ENCODE measurements at places on chromosomes 2 and 18. TPM values are rescaled to one million over a fixed set of nuclear protein-coding genes. Genes with fewer than 3 reads are reported as not detected.

GRCh38 chr2:20182241-20182931, 42.5 kb downstream of the SDC1 start:
- no peak for DNase-seq

- no peak for DNase-seq
These were observed 1.7 kb downstream of the SLC8A1 start for GRCh38 chr2:40450066-40450795.

DNA sequence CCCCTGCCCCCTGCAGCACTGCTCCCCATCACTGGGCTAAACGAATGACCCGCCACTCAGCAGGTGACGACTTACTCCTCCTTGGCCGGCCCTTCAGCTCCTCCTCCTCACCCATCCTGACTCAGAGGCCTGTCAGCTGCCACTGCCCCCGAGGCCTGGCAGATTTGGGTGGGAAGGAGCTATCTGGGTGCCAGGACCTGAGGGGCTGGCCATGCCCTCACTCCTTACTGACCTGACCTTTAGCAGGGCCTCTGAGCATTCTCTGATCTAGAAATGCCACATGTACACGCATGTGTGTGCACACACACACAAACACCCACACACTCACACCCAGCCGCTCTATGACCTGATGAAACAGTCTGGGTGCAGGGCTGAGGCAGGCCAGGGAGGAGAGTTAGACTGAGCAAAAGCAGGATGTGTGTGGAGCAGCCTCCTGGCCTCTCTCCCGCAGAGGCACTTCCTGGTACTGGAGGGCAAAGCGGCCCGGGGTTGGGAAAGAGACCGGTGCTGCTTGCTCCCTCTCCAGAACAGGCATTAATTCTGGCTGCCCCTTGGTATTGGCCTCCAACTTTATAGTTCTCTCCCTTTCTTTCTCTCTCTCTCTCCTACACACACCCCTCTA, 68.0 kb downstream of the ZFP36L2 start:
- peak; percentile 69 for DNase-seq

- DNase-seq, result no peak
These were observed 63.7 kb upstream of the HPCAL1 start for GRCh38 chr2:10238991-10239485.

DNA sequence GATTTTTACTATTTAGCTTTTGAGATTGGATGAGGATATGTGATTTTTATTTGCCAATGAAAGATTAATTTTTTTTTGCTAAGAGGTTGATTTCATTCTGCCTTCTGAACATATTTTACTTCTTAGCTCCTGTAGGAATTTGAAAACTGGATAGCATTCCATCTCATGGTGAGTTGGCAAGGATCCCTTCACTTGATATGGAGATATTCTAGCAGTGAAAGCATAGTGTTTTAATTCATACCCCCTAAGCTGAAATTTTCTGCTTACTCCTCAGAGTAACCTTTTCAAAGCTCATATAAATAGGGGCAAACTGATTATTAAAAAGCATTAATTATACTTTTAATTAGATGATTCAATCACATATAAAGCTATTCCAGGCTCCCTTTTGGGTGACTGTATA, 61.0 kb upstream of the KCNJ3 start:
- no peak for DNase-seq

DNA sequence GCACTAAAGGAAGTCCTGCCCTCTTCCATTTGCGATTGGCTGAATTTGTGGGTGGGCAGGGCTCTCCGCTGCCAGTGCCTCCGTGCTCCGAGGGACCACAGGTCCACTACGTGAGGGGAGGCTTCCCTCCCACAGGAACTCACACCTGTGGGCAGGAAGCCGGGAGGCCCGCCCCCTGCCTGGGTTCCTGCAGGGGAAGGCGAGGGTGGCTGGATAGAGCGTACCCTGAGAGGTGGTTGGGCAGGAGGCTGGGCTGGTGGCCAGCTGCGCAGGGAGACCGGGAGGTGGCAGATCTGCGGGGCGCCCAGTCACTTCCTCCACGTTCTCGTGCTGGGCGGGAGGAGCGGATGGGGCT, 47.0 kb upstream of the PTH2R start:
- no peak for DNase-seq

GRCh38 chr2:237045449-237045848, 40.2 kb upstream of the COPS8 start:
- DNase-seq, result no peak

GRCh38 chr2:62313449-62314227, 117.7 kb downstream of the B3GNT2 start:
- DNase-seq, result peak; percentile 76

DNA sequence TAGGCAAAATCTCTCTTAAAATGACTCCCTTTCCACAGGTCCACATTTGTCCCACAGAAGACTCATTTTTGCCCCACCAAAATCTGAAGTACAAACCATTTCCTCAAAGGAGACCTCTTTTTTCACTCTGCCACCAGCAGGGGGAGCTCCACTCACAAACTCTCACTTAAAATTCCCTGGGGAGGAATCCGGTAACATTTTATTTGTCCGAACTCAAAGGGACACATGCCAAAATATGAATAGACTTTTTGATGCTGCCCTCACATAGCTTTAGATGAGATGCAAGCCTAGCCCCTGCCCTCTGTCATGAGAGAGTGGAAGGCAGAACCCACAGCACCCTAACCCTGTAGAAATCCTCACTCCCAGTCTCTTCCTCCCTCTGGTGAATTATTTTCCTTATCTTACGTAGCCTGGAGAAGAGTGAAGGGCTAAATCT, 57.1 kb downstream of the RMDN2 start:
- DNase-seq, result peak; percentile 49

DNA sequence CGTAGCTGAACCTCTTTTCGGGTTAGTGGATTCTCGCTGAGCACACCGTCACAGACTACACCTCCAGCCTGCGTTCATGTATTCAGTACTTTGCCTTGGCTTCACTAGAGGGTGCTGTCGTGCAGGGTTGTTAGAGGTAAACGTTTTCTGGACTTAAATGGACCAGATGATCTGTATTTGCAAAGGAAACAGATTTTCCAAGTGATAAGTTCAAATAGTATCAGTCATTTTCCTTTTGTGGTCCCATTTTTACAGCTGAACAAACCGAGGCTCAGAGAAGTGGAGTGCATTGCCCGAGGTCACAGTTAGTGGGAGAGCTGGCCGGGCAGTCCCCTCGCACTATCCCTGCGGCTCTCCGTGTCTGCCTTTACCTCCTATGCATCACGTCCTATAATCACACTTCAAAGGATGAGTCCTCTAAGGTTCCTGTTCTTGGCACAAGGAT, 125.9 kb downstream of the MAP4K4 start:
- DNase-seq, result peak; percentile 45

- no peak for DNase-seq
These were observed 18.3 kb upstream of the CNOT11 start for GRCh38 chr2:101234169-101234938.

- DNase-seq, result no peak
These were observed 6.6 kb downstream of the DSG3 start for GRCh38 chr18:31454066-31454708.

DNA sequence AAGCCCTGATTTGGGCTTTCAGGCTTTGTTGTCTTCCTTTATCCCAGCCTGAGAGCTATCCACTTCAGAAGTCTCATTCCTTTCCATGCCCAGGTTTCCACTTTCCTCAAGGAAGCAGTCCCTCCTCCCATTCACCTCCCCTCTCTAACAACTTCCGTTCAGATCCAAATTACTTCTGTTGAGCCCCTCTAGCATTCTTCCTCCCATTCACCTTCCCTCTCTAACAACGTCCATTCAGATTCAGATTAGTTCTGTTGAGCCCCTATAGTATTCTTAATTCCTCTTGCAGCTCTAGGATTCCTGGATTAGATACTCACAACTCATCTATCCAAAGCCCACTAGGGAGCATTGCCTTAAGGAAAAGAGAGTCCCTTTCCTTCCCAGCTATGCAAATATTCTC, 216.8 kb downstream of the RAD51AP2 start:
- no peak for DNase-seq

- DNase-seq, result peak; percentile 28
These were observed 209.6 kb upstream of the PIK3C3 start for GRCh38 chr18:41745166-41746049.

- peak; percentile 83 for DNase-seq
These were observed 208.0 kb downstream of the TFCP2L1 start for GRCh38 chr2:121076885-121077549.

DNA sequence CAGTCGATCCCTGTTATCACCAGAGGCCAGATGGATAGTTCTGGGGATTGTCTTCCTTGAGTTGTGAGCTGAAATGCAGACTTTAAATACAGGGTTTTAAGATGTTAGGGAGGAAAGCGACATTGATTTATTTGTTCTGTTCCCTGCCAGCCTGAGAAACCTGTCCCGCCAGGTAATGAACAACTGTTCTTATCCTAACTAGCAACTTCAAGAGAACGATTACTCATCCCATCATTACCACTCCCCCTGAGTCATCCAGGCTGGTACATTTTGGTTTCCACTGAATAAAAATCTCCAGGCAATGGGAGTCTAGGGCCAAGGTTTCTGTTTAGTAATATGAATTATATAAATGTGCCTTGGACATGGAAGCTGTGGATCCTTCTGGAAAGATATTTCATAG, 131.2 kb downstream of the LYPD6B start:
- no peak for DNase-seq

GRCh38 chr2:44833171-44834069, 108.1 kb upstream of the SIX3 start:
- no peak for DNase-seq

GRCh38 chr2:202022755-202023154, 10.9 kb upstream of the FZD7 start:
- DNase-seq, result no peak

- DNase-seq, result no peak
These were observed 77.6 kb upstream of the SEC11C start for GRCh38 chr18:59061914-59062642.

PPP1R7 gene
- total RNA-seq, result 78.8 TPM

IAH1 gene
- total RNA-seq, result 73.6 TPM

DNAJC27 gene
- 9.3 TPM for total RNA-seq

IL1RN gene
- total RNA-seq, result 2.1 TPM

HTR2B gene
- not detected for total RNA-seq

ALPP gene
- not detected for total RNA-seq

KRTCAP3 gene
- total RNA-seq, result 12.2 TPM

NLRC4 gene
- 0.14 TPM for total RNA-seq

KIF1A gene
- 2.3 TPM for total RNA-seq

UPP2 gene
- total RNA-seq, result not detected
